Spinal cord (tissue), 10 donors: ENCODE measurements at places on chromosomes 7 and 10.

DNA sequence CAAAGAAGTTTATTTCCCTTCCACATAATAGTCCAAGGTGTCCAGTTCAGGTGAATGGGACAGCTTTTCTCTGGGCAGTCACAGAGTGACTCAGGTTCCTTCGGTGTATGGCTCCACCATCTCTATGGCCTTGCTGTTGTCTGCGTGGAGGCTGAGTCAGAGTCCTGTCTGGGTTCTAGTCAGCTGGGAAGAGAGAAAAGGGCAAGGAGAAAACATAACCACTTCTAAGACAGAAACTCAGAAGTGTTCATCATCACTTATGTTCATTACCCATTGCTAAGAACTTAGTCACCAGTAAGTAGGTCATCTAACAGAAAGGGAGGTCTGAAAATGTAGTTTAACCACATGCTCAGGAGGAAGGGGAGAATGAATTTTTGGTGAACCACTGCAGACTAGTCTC is 32.4 kb upstream of the CCDC7 start:
- no peak for DNase-seq

DNA sequence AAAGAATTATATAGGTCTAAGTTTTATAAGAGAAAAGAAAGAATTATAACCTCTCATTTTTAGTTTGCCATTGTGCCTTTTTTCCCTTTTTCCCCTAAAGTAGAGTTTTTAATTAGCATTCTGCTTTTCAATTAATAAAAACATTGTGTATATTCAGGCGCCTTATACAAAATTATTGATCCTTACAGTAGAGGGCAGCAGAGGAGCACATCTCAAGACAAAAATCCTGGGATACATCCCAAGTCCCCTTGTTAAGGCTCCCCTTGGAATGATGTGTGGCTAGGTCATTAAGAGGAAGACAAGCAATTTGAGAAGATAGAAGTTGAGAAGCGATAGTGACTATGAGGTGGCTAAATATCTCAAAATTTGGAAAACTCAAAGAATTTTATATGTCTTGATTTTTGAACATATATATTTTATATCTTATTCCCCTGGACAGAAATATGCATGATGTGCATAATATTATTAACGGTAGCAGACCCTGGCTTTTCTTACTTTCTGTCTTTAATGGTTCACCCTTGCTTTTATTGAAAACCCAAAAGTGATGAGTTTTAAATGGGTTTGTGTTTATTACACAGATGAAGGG is 19.1 kb upstream of the TPK1 start:
- no peak for DNase-seq

DNA sequence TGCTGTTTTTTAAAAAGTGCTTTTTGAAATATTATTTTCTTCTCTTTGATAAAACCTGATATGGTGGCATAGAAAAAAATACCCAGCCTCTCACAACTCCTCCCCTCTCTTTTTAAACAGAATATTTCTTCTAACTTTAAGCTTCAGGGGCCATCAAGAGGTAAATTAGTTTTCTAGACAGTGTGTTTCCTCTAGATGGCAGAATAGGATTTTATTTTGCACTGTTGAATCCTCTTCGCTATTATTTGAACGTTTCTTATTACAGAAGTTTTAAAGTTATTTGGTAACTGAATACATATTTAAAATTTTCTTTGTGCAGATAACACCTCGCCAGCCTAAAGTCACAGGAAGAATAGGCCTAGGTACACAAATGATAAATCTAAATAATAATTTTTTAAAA is 30.3 kb downstream of the ARL5B start:
- peak; percentile 87 for DNase-seq

- DNase-seq, result no peak
Measured at GRCh38 chr7:90816511-90817142, 220.5 kb downstream of the CDK14 start.

DNA sequence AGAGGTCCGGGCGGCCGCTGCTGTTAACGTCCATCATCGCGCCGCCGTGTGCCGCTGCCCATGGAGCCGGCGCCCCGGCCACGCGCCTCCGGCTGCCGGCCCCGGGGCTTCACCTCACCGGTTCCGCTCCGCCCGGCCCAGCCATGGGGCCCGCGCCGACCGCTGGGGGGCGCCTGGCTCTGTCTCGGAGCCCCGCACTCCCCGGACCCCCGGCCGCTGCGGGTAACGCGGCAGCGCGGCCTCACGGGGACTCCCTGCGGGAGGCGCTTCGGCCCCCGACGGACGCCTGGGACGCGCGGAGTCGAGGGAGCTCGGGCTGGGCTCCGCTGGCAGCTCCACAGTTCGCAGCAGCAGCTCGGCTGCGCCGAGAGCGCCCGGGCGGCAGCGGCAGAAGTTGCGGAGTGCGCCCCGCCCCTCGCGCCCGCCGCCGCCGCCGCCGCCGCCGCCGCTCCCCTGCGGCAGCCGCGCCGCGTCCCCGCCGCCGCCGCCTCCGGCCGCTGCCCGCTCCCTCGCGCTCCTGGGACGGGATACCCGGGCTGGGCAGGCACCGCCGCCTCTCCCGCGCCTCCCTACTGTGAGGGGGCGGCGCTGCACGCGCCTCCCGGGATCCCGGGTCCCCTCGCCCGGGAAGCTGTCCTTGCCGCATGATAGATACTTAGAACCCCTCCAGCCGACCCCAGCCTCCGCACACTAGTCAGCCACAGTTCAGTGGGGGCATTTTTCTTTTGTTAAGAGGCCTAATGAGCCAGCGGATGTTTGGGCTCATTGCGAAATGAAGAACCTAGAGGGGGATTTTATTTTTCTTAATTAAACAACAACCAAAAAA is at the start of gene HTR7:
Gene HTR7, minus strand, starts transcription at position 405 of the 826 bp plus-strand sequence. Its CDS starts 368 bp downstream, at position 37.
- no peak for DNase-seq

DNA sequence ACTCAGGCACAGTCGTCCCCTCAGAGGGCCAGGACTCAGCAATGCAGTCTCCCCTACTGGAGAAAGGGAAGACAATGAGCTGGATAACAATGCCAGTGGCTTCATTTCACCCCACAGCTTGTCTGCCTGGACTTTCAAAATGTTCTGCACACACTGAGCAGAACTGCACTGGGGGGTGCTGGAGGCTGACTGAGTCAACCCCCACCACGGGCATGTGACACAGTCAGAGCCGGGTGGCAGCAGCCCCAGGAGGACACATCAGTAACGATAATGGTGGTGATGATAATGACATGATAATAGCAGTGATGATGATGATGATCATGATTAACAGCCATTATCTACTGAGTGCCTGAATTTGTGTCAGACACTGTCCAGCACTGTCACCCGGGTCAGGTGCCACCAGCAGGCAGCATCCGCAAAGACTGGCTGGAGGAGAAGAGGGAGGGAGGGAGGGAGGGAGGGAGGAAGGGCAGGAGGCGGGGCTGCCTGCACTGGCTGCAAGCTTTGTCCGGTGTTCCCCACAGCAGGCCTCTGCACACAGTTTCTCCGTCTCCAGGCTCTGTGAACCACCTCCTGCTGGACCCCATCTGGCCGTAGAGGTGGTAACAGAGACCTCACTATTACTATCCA is 67.4 kb downstream of the PLXNA4 start:
- DNase-seq, result peak; percentile 51

DNA sequence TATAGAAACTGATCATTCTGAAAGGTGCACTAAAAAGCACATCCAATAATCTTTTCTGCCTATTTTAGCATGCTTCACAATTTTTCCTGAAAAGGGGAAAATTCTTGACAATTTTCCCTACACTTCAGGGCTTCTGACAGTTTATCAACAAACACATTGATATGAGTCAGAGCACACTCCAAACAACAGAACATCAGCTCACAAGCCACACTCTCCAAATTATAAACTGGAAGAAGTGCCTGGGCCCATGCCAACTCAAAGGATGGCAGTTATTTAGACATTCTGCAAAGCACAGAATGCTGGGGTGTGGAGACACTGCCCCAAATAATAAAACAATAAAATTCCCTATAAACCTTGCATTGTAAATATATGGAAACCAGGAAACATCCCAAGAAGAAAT is 90.8 kb downstream of the ELAPOR2 start:
- peak; percentile 17 for DNase-seq

GRCh38 chr10:27153329-27153728 is 855 bp downstream of the YME1L1 start:
- DNase-seq, result no peak

DNA sequence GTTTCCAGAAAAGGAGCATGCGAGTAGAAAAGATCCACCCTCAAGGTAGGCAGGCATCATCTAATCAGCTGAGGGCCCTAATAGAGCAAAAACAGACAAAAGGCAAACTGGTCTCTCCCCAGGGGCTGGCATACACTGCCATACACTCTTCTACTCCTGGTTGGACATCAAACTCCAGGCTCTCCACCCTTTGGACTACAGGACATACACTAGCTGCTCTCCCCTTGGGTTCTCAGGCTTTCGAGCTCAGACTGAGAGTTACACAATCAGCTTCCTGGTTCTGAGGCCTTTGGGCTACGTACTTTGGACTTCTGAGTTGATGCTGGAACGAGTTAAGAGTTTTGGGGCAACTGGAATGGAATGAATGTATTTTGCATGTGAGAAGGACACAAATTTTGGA is 50.9 kb upstream of the TM9SF3 start:
- no peak for DNase-seq

DNA sequence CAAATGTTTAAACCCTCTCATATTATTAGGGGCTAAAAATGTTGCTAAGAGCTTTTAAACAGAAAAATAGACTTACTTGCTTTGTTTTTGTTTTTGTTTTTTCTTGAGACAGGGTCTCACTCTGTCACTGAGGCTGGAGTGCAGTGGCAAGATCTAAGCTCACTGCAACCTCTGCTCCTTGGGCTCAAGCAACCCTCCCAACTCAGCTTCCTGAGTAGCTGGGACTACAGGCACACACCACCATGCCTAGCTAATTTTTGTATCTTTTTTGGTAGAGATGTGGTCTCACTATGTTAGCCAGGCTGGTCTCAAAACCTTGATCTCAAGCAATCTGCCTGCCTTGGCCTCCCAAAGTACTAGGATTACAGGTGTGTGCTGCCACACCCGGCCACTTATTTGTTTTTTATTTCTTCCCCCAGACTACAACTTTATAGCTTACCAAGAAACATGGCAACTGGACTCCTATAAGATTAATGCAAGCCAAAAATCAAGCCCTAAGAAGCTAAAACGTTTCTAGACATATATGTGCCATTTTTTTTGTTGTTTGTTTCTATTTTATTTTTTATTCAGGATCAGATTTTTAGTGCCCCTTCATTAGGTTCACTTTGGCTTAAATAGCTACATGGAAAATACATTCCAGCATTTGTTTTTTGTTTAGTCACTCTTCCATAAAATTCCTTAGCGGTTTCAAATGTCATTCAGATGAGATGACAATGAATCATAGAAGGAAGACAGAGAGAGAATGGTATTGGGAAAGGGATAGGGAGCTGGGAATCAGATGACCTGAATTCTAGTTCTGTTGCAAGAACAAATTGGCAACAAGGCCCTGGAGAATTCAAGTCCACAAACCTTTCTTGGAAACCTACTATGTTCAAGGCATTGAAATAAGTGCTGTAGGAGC is 163.4 kb upstream of the MKLN1 start:
- DNase-seq, result no peak

DNA sequence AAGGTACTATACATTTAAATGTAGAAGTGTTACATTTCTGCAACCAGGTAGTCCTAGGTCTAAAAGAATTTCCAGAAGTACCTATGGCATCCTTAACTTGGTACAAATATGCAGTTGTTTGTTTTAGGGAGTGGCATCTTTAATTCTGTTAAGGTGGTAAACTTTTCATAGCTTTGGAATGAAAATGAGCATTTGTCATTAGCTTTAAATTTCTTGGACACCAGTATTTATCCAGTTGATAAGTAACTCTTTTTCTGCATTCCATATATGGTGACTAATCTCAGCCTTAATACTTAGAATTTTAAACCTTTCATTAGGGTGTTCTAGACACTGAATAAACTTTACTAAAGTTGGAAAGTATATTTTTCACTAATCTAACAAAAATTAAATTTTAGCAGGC is 10.8 kb downstream of the SLF2 start:
- DNase-seq, result no peak

- DNase-seq, result no peak
Measured at GRCh38 chr7:151188252-151188542, 1.1 kb upstream of the ASB10 start.

GRCh38 chr7:28596245-28596935 is 184.1 kb downstream of the CREB5 start:
- DNase-seq, result no peak

DNA sequence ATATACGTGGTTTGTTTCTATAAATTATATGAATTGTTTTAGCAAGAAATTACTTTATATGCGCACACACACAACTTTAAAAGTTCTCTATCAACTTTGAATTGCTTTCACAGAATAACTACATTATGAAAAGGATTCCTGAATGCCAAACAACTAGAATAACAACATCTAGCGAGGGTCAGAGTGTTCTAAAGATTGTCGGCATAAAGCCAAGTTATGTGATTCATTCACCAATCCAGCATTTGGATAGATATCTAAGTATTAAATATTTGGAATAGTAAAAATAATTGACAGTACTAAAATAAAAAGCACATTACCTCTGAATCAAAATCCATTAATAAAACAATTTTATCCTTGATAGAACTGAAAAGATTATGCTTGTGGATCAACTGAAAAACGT is 125.3 kb upstream of the AMPH start:
- no peak for DNase-seq

GRCh38 chr7:40538281-40538680 is 403.5 kb downstream of the SUGCT start:
- DNase-seq, result no peak

GRCh38 chr7:111730476-111731300 is 168.4 kb upstream of the IMMP2L start:
- peak; percentile 87 for DNase-seq

GRCh38 chr7:47956220-47956619 is 8.0 kb upstream of the PKD1L1 start:
- no peak for DNase-seq

DNA sequence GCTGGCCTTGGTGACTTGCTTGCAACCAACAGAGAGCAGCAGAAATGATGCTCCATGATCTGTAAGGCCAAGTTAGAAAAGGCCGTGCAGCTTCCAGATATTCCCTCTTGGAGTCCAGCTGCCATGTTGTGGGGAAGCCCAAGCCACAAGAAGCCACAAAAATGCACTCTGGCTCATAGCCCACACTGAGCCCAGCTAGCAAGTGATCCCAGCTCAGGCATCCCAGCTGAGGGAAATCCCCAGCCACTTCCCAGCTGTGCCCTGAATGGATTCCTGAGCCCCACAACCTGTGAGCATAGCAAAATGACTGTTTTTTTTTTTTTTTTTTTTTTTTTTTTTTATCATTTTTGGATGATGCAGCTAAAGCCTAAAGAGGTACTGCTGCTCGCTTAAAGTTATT is 11.1 kb upstream of the SDK1 start:
- DNase-seq, result no peak

- no peak for DNase-seq
Measured at GRCh38 chr7:81774551-81774950, 4.7 kb upstream of the HGF start.

GRCh38 chr10:104614245-104614831 is 26.8 kb upstream of the SORCS3 start:
- DNase-seq, result no peak

GRCh38 chr7:112025556-112025955 is 180.6 kb downstream of the DOCK4 start:
- DNase-seq, result no peak
